Activated naive CD8-positive, alpha-beta T cell treated with anti-CD3 and anti-CD28 coated beads, Interleukin-2, amount 50 U/mL, for 24 hours (primary cell): ENCODE measurements at places on chromosomes 2 and 18.

DNA sequence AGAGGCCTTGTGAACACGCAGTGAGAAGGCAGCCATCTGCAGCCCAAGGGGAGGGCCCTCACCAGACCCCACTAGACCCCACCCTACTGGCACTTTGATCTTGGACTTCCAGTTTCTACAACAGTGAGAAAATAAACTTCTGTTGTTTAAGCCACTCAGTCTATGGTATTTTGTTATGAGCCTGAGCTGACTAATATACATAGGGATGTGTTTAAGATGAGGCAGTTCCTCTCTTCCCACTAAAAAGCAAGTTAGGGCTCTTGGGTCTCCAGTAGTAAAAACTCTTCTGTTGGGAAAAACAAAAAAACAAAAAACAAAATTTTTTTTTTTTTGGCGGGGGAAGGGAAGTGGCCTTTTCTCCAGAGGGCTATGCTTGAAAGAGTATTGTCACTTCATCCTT lies 233.2 kb upstream of the SMAD7 start:
- H3K27ac ChIP-seq: no peak overlapping the region
- H3K4me3 ChIP-seq: no peak overlapping the region
- peaks cover 14% of the 10 kb centered on the region for H3K4me1 ChIP-seq
- H3K36me3 ChIP-seq: peaks cover 3% of the 10 kb centered on the region
- no peak for DNase-seq

DNA sequence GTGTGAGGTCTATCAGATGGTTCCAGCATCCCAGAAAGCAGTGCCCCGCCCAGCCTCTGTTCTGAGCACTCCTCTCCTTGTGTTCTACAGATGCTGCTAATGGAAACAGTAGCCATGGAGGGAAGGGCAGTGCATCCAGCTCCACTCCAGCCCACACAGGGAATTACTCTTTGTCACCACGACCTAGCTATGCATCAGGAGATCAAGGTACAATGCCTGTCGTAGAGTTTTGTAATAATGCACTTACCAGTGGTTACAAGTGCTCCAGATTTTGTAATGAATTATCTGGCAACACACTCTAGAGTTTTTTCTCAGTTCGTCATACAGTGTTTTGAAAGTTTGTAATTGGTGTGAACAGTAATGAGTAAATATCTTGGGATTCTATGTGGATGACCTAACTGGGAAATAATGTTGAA lies 161.1 kb downstream of the ESCO1 start:
- H3K4me1 ChIP-seq: no peaks in the 10 kb centered on the region
- H3K36me3 ChIP-seq: no peaks in the 10 kb centered on the region
- no peak overlapping the region for H3K4me3 ChIP-seq
- H3K27me3 ChIP-seq: peaks cover 16% of the 10 kb centered on the region
- no peak for DNase-seq
- no peak overlapping the region for H3K27ac ChIP-seq

- H3K4me1 ChIP-seq: no peaks in the 10 kb centered on the region
- H3K4me3 ChIP-seq: no peak overlapping the region
- H3K27ac ChIP-seq: no peak overlapping the region
- H3K36me3 ChIP-seq: peaks cover 3% of the 10 kb centered on the region
Measured at GRCh38 chr2:220930271-220931076, 641.6 kb downstream of the EPHA4 start.

GRCh38 chr2:64635976-64636911 lies 17.5 kb downstream of the SERTAD2 start:
- no peaks in the 10 kb centered on the region for H3K27me3 ChIP-seq
- peaks cover 55% of the 10 kb centered on the region for H3K4me1 ChIP-seq
- peak; percentile 24 for DNase-seq
- H3K4me3 ChIP-seq: peak overlapping the region; percentile 72
- H3K36me3 ChIP-seq: peaks cover 25% of the 10 kb centered on the region
- H3K27ac ChIP-seq: peak overlapping the region; percentile 82

- peak overlapping the region; percentile 85 for H3K4me3 ChIP-seq
- peak overlapping the region; percentile 86 for H3K27ac ChIP-seq
- peak; percentile 58 for DNase-seq
- peaks cover 15% of the 10 kb centered on the region for H3K27me3 ChIP-seq
- peaks cover 25% of the 10 kb centered on the region for H3K4me1 ChIP-seq
Measured at GRCh38 chr2:158457826-158458616, 1.3 kb downstream of the PKP4 start.

- H3K27ac ChIP-seq: no peak overlapping the region
- DNase-seq: no peak
- H3K4me3 ChIP-seq: no peak overlapping the region
- peaks cover 48% of the 10 kb centered on the region for H3K4me1 ChIP-seq
- H3K27me3 ChIP-seq: peaks cover 4% of the 10 kb centered on the region
- H3K36me3 ChIP-seq: peaks cover 2% of the 10 kb centered on the region
Measured at GRCh38 chr2:207219081-207219630, 53.4 kb upstream of the KLF7 start.

DNA sequence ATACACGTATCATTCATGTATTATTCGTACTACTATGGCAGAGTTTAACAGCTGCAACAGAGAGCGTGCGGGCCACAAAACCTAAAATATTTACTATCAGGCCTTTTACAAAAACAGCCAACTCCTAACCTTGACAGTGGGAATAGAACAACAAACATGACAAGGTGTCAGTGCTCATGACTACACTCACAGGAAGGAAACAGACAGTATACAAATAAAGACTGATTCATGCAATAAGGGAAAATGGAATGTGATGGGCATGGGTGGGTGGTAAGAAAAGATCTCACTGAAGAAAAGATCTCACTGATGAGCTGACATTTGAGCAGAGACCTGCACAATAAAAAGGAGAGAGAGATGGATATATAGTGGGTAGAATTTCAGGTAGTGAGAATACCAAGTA lies 347.8 kb downstream of the ALK start:
- H3K27ac ChIP-seq: no peak overlapping the region
- DNase-seq: no peak
- peaks cover 2% of the 10 kb centered on the region for H3K27me3 ChIP-seq
- no peak overlapping the region for H3K4me3 ChIP-seq

DNA sequence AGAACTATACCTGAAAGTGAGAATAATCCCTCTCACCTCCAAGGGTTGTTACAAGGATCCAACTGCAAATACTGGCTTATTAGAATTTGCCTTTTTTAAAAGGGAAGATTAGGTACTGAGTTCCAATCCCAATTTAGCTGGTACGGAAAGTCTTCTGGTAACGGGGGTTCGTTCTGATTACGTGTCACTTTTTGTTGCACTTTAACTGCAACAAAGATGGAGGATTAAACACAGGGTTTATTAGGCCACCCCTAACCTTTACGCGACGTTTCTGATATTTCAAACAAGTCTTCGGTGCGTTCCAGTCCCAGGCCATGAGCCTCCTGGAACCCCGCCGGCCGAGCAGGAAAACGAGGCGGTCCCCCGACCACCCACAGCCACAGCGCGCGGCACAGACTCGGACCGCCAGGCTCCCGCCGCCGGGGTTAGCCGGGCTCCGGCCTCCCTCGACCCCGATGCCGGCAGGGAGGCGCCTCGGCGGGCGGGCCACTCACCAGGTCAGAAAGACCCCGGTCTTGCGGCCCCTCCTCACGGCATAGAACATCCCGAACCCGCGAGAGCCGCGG lies 411 bp downstream of the RNASEH1 start:
- no peaks in the 10 kb centered on the region for H3K27me3 ChIP-seq
- peak overlapping the region; percentile 91 for H3K4me3 ChIP-seq
- peak overlapping the region; percentile 94 for H3K27ac ChIP-seq
- peaks cover 58% of the 10 kb centered on the region for H3K4me1 ChIP-seq

DNA sequence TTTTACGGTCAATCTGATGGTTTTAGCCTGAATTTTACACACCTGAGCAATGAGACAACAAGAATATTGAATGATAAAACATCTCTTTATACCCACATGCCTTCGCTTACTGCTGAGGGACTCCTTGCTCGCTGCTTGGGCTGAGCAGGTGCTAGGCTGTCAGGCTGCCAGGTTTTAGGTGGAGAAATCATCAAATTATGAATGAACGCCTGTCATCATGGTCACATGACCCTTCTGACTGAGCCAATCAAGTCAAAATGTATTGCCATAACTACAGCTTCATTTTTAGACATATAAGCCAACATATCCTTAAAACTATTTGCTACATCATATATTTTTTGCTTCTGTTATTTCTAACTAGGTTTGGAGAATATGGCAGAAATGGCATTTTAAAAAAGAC lies 274.0 kb downstream of the LNPK start:
- no peaks in the 10 kb centered on the region for H3K36me3 ChIP-seq
- peaks cover 6% of the 10 kb centered on the region for H3K27me3 ChIP-seq
- H3K4me1 ChIP-seq: no peaks in the 10 kb centered on the region

DNA sequence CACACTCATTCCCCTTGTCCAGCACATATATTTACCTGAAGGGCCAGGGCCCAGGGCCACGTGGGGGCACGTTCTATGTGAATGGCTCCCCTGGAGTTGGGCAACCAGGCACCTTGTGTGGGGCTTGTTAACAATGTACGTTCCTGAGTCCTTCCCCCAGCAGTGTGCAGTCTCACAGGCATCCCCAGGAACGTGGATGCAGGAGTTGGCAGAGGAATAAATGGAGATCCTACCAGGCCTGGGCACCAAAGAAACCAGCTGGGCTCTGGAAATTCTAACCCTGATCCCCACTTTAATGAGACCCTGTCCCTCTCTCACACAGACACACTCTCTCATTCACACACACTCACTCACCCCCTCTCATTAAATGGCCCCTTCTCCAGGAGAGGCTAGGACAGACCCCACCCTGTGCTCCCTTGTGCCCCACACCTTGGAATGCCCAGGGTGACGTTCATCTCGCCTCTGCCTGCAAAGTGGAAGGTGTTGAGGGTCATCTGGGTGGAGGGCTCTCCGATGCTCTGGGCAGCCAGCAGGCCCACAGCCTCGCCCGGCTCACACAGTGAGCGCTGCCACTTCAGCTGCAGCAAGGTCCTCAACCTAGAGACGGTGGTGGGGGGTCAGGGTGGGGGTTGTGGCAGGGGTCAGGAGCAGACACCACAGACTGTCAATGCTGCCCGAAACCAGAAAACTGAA lies 65.6 kb downstream of the POLR1A start:
- peaks cover 72% of the 10 kb centered on the region for H3K36me3 ChIP-seq
- H3K27ac ChIP-seq: no peak overlapping the region
- peaks cover 72% of the 10 kb centered on the region for H3K4me1 ChIP-seq
- no peak for DNase-seq

DNA sequence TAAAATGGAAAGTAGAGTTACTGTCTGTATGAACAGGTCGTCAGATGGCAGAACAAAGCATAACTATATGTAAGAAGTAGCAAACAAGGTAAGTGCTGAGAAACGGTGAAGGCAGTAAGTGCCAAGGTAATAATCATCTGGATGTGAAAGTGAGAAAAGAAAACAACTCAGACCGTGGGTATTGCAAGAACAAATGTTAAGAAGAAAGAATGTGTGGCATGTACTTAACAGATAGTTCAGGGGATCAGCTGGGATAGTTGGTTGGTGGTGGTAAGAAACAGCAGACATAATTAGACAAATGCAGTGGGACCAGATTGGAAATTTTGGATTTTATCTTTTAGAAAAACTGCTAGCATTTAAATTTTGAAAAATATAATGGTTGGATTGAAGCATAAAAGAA lies 375.8 kb upstream of the NXPH2 start:
- H3K4me3 ChIP-seq: no peak overlapping the region
- H3K27ac ChIP-seq: no peak overlapping the region
- no peaks in the 10 kb centered on the region for H3K27me3 ChIP-seq

DNA sequence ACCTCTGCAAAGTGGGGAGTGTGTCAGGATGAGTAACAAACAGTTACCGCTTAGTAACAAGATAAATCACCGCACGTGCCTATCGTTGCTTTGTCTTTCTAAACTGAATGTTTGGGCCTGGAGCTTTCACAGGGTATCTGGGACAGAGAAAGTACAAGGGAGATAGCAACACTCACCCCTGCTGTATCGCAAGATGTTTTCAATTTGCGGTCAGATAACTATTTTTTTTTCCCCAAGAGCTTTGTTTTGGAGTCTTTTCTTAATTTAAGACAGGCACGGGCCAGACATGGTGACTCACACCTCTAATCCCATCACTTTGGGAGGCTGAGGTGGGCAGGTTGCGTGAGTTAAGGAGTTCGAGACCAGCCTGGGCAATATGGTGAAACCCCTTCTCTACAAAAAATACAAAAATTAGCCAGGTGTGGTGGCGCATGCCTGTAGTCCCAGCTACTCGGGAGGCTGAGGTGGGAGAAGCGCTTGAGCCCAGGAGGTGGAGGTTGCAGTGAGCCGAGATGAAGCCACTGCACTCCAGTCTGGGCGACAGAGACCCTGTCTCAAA lies 146.6 kb downstream of the GBX2 start:
- H3K27me3 ChIP-seq: peaks cover 3% of the 10 kb centered on the region
- no peak for DNase-seq
- H3K4me3 ChIP-seq: no peak overlapping the region
- H3K36me3 ChIP-seq: no peaks in the 10 kb centered on the region
- no peaks in the 10 kb centered on the region for H3K4me1 ChIP-seq
- H3K27ac ChIP-seq: no peak overlapping the region

DNA sequence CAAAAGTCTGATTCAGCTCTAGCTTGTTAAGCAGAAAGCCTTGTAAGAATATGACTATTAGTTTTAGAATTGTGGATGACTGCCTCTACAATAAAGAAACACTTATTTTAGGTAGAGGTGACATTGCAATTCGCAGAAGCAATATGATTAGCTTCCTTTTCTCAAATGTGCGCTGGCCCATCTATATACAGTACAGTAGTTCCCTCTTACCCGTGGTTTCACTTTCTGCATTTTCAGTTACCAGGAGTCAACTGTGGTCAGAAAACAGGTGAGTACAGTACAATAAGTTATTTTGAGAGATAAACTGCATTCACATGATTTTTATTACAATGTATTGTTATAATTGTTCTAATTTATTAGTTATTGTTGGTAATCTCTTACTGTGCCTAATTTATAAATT lies 405.1 kb downstream of the GPD2 start:
- no peaks in the 10 kb centered on the region for H3K36me3 ChIP-seq
- H3K4me3 ChIP-seq: no peak overlapping the region
- H3K27ac ChIP-seq: no peak overlapping the region

DNA sequence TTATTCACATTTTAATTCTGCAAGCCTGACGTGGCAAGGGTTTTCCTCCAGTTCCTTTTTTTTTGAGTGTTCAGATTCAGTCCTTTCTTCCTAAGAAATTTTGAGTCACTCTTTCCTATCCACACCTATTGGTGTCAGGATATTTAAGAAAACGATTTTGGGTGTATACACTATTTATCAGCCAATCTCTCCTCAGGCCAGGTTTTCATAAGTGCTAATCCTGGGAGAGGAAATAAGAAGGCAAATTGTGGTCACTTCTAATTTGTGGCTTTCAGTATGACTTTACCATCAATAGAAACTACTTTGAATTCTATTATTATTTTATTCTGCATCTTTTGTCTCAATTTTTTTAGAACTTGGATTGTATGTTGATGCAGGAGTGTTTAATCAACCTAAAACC lies 174.4 kb downstream of the DSEL start:
- no peak overlapping the region for H3K4me3 ChIP-seq
- no peak for DNase-seq
- no peak overlapping the region for H3K27ac ChIP-seq
- H3K36me3 ChIP-seq: peaks cover 1% of the 10 kb centered on the region

GRCh38 chr2:232817756-232818155 lies 41.4 kb upstream of the KCNJ13 start:
- no peaks in the 10 kb centered on the region for H3K27me3 ChIP-seq
- DNase-seq: no peak
- peaks cover 3% of the 10 kb centered on the region for H3K4me1 ChIP-seq
- peaks cover 38% of the 10 kb centered on the region for H3K36me3 ChIP-seq

- no peak overlapping the region for H3K27ac ChIP-seq
- H3K4me3 ChIP-seq: no peak overlapping the region
- no peak for DNase-seq
- H3K27me3 ChIP-seq: no peaks in the 10 kb centered on the region
Measured at GRCh38 chr2:234363011-234363487, 133.8 kb downstream of the ARL4C start.
